Kidney tubule cell (primary cell): ENCODE measurements at places on chromosomes 2 and 18.

- DNase-seq, result no peak
These were observed 85.0 kb upstream of the TACR1 start for GRCh38 chr2:75284345-75284744.

DNA sequence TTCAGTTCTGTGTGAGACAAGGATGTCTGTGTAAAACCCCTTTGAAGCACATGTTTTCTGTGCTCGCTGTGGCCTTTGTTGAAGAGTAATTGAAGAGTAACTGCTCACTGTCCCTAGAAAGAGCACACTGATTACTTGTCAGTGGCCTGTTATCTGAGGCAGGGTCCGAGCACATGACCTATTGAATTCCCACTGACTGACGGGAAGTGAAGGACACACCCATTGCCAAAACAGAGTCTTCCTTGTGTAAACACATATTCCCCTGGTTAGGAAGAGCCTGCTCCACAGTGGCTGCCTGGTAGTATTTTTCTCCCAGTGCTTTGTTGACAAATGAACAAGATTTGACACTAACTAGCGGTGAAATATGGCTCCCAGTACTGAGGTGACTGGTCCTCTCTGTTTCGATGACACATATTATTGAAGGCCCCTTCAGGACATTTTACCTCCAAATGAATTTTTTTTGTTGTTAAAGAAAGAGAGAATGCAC, 148.5 kb upstream of the GYPC start:
- no peak for DNase-seq

DNA sequence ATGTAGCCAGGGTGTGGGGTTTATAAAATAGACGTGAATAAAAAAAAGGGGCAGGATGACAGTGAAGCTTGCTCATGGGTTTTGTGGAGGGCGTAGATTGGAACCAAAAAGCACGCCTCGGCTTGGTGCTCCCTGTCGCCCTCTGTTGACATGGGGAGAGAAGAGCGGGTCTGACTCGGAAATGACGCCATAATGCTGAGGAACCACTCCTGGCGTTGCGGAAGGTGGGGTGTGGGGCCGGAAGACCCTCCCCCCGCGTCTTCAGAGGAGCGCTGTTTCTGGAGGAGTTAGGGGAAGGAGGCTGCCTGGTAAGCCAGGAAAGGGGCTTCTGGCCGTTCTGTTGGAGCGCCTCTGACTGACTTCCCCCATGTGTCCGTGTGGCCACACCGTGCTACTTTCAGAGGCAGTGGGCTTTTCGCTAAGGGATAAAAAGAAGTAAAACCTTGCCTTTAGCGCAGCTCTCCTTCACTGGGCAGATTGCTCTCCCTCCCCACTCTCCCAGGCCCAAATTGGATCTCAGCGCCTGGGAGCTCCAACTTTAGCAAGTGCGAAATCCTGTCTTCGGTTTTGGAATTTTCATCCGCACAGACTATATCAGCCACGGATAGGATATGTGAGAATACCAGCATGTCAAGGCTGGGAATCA, 42.8 kb downstream of the PLEKHA3 start:
- peak; percentile 84 for DNase-seq

- DNase-seq, result peak; percentile 70
These were observed 796 bp upstream of the DYSF start for GRCh38 chr2:71452565-71452964.

GRCh38 chr2:45872211-45872610, 220.7 kb downstream of the PRKCE start:
- DNase-seq, result peak; percentile 86

DNA sequence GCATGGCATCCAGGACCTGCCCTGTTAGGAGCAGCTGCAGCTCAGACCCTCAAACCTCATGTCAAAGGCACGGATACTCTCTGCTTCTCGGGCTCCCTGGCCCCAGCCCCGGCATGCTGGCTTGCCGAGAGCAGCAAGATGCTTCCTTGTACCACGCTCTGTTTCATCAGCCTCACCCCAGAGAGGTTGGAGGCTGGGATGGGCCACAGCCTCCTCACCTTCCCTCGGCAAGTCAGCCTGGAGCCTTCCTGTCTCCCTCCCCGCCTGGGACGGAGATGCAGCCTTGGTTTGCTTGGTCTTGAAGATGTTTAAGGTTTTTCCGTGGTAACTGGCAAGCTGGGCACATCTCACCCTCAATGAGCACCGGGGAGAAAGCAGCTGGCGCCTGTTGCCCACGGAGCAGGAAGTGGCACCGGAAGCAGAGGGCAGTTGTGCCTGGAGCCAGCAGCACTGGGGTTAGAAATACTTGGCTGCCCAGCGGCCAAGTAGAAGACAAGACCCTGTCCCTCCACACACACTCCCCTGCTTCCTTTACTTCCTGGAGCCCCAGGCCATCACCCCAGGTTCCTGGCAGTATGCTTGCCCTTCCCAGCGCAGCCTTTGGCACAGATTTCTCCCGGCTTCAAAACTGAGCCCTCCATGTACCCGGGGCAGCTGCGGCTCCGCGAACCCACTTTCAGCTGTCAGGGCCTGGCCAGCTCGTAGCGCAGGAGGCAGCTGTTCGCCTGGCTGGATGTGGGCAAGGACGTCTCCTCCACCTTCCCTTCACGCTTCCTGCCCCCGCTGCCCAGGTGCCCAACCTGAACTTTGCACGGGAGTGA, 17.4 kb downstream of the FBLN7 start:
- DNase-seq, result no peak

DNA sequence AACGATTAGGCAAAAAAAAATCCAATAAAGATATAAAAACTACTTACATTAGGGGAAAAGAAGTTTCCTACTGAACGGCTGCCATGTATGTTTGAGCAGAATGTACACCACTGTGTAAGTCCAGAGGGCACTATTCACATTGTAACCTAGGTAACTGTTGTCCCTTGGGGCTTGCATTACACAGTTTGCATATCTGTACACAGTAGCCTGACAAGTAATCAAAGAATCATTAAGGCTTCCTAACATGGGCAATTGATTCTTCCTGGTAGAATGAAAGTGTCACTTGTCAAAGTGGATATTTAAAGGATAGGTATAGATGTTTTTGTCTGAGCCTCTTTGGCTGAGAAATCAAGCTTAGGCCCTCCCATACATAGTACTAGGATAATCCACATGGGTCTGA, 39.1 kb downstream of the PLEK start:
- DNase-seq, result no peak

GRCh38 chr2:222761888-222762287, 90.4 kb downstream of the MOGAT1 start:
- DNase-seq, result no peak

DNA sequence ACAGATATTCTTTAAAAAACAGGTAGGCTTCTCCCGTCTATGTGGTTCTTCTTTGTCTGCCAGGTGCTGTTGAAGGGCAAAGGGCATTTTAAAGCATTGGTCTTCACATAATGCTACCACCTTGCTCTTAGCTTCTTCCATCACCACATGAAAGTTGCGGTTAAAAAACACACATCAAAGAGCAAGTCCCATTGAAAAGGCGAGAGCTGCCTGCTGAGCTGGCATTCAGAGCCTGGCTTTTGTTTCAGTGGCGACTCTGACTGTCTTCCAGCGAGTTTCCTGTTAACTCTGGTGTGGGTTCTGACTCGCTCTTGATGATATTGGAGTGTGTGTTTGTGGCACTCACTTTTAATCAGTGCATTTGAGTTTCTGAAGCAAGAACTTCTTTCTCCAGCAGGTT, 624.9 kb upstream of the FANCL start:
- no peak for DNase-seq

- DNase-seq, result no peak
These were observed 148.6 kb upstream of the KCNJ3 start for GRCh38 chr2:154549869-154550268.

DNA sequence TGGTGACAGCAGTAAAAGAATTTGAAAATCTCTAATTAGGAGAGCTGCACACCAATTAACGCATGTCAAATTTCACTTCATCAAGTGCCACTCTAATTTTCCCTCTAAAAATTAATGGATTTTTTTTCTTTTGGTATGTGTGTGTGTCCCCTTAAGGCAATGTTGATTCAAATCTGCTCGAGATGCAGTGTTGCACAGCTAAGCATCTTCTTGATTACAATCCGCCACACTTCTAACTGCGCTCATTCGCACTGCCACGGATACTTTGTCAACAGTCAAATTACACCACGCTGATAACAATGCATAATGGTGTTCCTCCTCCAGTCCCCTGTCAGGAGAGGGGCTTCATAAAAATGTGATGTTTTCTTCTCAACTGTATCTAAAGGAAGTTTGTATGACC, 261.4 kb downstream of the MEIS1 start:
- DNase-seq, result no peak

DNA sequence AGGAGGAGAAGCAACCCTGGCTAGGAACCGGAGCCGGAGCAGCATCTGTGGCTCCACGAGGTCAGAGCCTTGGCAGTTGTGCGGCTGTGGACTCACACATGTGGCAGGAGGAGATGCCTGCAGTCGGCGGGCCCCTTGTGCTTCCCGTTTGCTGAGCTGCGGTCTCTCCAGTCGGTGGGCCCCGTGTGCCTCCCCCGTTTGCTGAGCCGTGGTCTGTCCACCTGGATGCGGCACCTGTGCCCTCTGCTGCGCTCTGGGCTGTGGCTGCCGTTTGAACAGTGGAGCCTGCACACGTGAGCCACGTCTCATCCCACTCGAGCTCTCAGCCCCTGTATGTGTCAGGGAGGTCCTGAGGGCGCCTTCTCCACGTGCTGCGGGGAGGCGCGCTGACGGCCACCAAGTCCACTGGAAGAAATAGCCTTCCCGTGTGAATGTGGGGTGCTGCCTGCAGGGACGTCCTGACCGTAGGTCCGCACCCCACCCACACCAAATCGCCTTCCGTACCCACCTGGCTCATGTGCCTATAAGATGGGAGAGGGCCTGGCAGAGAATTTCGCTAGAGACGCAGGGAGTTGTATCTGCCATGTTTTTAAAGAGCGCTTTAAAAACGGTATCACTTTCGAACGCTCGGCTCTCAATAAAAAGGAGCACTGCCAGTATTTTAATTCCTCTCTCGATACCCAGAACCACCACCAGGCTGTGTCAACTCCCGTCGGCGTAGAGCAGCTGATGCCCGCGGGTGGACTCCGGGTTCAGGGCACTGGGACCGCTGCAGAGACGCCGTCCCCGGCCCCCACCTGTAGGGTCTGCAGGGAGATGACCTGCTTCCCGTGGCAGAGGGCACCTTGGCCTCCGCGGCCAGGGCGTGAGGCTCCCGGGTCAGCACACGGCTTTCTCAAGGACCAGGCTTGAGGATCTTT, 117.0 kb downstream of the NFATC1 start:
- no peak for DNase-seq

DNA sequence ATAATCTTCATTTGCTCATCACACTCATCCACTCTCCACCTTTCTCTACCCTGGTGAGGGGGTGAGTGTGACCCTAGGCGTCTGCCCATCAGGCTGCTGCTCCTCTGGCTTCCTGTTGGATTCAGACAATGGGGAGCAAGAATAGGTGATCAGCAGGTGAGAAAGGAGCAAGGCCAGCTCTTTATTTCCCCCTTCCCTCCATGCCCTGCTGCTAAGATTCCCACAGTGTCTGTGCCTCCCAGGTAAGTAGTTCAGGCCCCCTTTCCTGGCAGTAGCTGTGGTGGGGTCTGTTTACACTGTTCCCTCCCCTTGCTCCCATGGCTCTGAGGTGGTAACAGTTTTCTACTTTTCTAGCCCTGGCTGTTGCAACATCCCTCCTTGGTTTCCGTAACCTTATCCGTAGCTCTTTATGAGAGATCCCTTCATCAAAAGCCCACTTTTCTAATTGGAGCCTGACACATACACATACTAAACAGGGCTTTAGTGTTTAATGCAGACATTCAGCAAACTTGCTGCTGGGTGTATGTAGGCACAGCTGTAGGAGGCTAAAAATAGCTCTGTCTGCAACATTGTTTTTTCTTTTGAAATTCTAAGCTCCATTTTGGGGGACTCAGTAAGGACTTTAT, 27.5 kb downstream of the MAP2 start:
- no peak for DNase-seq

DNA sequence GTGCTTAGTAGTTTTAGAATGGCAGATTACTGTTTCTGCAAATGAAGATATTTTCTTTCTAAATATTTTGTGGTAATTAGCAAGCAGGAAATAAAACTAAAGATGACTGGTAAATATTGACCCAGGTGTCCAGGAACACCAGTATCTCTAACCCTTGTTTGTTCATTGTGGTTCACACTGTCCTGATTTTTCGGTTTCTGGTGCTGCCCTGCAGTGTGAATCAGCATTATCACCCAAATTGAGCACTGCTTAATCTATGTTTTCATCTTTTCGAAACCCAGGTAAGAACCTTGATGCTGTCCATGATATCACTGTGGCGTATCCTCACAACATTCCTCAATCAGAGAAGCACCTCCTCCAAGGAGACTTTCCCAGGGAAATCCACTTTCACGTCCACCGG, 167.4 kb downstream of the CAPN13 start:
- DNase-seq, result no peak

- DNase-seq, result no peak
These were observed 272.3 kb downstream of the RAD51AP2 start for GRCh38 chr2:17245906-17246305.

- DNase-seq, result peak; percentile 98
These were observed 3.9 kb upstream of the KLHL29 start for GRCh38 chr2:23381084-23381483.

GRCh38 chr2:124797049-124797448, 772.0 kb downstream of the CNTNAP5 start:
- no peak for DNase-seq

GRCh38 chr18:60892855-60893254, 440.4 kb upstream of the CDH20 start:
- peak; percentile 49 for DNase-seq

DNA sequence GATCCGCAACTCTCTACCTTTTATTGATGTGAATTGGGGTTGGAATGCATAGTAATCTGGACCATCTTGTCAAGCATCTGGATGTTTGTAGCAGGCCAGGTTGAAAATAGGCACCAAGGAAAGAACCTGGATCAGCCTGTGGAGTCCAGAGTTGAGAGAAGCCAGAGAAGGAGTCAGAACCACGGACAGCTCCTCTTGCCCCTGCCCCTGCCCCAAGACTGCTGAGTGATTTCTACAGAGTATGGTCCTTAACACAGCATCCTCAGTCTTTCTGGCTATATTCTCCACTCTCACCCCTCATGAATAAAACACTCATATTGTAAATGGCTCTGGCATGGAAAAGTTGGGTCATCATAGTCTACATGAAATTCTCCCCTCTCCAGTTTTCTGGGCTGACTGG, 154.6 kb downstream of the LOXHD1 start:
- no peak for DNase-seq

GRCh38 chr2:166184789-166185188, 57.0 kb upstream of the SCN1A start:
- DNase-seq, result peak; percentile 63

DNA sequence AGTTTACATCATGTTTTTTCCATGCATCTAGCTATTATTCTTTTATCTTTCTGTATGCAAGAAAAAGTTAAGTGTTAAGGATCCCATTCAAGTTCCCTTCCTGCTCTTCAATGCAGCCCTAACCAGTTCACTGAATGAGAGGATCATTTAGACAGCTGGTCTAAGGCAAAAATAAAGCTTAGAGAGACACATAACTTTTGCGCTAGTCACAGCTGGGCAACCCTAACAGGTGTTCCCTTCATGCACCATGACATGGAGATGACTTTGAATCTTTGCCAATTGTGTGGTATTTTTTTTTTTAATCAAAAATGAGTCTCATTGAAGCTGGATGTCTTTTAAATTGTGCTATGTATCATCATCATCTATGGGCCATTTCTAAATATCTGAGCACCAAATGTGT, 393.8 kb upstream of the CYRIA start:
- DNase-seq, result peak; percentile 4
